ENCODE measurements at places on chromosomes 1 and 21. TPM values are rescaled to one million over a fixed set of nuclear protein-coding genes. Genes with fewer than 3 reads are reported as not detected.

The DDAH1 gene
- total RNA-seq: 8.3 TPM

The KCNK2 gene
- total RNA-seq: 0.05 TPM

The SLC1A7 gene
- total RNA-seq: not detected

DNA sequence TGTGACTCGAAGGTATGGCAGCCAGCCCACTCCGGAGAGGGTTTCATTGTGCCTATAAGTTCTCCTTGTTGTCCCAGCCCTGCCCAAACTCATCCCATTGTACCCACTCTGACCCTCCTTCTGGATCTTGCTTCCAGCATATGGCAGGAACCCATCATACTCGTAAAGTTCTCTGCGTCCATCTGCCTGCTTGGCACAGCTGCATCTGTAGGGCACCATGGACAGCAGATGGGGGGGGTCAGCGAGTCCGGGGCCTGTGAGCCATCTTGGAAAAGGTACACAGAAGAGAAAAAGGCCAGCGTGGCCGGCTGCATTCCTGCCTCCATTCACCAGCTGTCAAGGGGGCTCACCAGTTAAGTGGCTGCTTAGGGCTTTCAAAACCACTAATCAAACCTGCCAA is 94.9 kb upstream of the IGSF21 start:
- no peak for DNase-seq

DNA sequence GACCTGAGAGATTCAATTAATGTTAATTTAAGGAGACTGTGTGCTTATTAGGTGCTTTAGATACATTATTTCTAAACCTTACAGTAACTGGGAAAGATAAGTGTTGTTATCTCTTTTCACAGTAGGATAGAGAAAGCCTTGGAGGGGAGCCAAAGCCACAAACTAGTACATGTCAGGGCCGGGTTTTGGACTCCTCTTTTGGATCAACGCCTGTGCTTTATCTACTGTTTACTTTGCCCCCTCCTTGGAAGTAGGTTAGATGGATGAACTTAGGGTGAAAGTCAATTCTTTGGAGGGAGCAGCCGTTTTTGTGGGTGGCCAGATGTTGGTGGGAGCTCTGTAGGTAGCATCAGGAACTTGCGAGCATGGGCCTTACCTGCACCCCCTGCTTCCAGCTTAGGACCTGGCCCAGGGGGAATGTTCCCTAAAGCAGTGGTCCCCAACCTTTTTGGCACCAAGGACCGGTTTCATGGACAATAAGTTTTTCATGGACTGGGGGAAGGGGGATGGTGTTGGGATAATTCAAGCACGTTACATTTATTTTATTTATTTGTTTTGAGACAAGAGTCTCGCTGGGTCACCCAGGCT is 1.7 kb downstream of the HHAT start:
- DNase-seq: no peak

GRCh38 chr21:45748593-45748992 is 105.1 kb downstream of the PCBP3 start:
- DNase-seq: no peak

DNA sequence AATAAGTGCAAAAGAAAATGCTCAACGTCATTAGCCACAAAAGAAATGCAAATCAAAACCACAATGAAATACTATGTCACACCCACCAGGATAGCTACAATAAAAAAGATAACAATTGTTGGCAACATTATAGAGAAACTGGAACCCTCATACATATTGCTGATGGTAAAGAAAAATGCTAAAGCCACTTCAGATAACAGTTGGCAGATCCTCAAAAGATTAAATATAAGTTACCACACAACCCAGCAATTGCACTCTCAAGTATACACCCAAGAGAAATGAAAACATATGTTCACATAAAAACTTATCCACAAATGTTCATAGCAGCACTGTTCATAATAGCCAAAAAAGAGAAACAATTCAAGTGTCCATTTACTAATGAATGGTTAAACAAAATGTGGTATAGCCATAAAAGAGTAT is 20.7 kb downstream of the TRIM33 start:
- DNase-seq: no peak

GRCh38 chr1:198606020-198606438 is 32.8 kb upstream of the PTPRC start:
- no peak for DNase-seq

GRCh38 chr21:35195232-35195631 is 146.1 kb upstream of the RUNX1 start:
- no peak for DNase-seq

DNA sequence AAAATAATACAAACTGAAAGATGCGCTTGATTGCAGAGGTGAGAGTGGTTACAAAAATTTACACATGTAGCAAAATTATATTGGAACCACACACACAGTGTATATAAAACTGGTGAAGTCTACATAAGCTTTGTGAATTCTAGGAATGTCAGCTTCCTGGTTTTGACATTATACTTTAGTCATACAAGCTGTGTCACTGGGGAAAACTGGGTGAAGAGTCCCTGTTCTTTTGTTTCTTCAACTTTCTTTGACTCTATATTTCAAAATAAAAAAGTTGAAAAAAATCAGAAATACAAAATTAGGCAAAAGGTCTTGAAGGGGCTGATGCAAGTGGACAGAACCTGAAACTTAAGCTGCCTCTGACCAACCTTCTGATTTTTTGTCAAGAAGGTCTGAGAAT is 3.0 kb downstream of the C1QC start:
- DNase-seq: no peak
